ENCODE measurements at places on chromosomes 4 and X. TPM values are rescaled to one million over a fixed set of nuclear protein-coding genes. Genes with fewer than 3 reads are reported as not detected.
A peak's percentile ranks its signal among the peaks of the same experiment; 100 is the strongest.

The MAGIX gene
- 40.9 TPM for total RNA-seq

The IQCM gene
- total RNA-seq: not detected

The PFKFB1 gene
- total RNA-seq: 1.1 TPM

The PHEX gene
- 12.4 TPM for total RNA-seq

The NSG1 gene
- total RNA-seq: not detected

The FGA gene
- total RNA-seq: not detected

The TMPRSS11D gene
- total RNA-seq: not detected

The CXorf49 gene
- total RNA-seq: not detected

The DHRSX gene
- total RNA-seq: 28.5 TPM

The POU3F4 gene
- total RNA-seq: 0.25 TPM

The KCNE5 gene
- total RNA-seq: not detected

The SMARCA1 gene
- total RNA-seq: 70.3 TPM

The FRAS1 gene
- 26.8 TPM for total RNA-seq

The ADGRG4 gene
- under 0.01 TPM for total RNA-seq

The TGIF2LX gene
- not detected for total RNA-seq

The EXOSC9 gene
- total RNA-seq: 9.6 TPM

GRCh38 chrX:8377041-8377440 is 87.6 kb upstream of the VCX3B start:
- no peak for DNase-seq

GRCh38 chr4:110294165-110294564 is 95.8 kb upstream of the ELOVL6 start:
- no peak for DNase-seq

GRCh38 chr4:154642373-154643009 is 30.0 kb upstream of the FGG start:
- no peak for DNase-seq

- DNase-seq: peak; percentile 59
Observed at GRCh38 chr4:113292371-113293042, 243.1 kb downstream of the ANK2 start.

GRCh38 chrX:136867518-136867917 is 13.0 kb downstream of the RBMX start:
- DNase-seq: no peak

DNA sequence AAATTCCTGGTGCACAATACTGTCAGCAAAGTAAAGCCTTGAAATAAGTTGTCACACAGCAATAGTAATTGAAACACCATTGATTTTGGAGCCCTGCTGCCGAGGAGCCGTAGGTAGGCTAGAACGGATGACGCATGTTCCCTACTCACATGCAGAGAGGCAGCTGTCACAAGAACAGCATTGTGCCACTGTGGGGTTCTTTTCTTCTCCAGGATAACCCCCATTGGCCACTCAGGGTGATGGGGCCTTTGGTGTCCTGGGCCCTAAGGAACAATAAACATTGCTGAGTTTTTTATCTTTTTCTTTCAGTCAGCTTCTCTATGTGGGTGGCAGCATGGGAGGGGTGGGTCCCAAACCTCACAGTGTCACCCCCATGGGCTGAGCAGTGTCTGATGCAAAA is 542.3 kb downstream of the BCOR start:
- no peak for DNase-seq

DNA sequence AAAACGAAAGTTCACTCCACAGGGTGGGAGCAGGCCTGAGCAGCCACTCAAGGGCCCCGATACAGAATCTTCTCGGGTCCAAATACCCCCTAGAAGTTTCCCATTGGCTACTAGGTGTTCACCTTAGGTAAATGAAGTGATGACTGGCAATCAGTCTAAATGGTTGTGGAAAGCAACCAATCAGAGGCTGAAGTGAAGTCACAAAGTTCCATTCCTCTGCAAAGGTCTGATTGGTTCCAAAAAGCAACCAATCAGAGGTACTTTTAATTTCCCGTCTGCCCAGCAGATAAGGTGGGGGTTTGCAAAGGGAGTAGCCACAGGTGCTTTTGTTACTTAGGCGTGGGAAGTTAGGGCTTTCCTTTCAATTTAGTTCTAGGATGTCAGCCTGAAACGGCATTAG is 58.2 kb upstream of the NKAP start:
- DNase-seq: no peak

DNA sequence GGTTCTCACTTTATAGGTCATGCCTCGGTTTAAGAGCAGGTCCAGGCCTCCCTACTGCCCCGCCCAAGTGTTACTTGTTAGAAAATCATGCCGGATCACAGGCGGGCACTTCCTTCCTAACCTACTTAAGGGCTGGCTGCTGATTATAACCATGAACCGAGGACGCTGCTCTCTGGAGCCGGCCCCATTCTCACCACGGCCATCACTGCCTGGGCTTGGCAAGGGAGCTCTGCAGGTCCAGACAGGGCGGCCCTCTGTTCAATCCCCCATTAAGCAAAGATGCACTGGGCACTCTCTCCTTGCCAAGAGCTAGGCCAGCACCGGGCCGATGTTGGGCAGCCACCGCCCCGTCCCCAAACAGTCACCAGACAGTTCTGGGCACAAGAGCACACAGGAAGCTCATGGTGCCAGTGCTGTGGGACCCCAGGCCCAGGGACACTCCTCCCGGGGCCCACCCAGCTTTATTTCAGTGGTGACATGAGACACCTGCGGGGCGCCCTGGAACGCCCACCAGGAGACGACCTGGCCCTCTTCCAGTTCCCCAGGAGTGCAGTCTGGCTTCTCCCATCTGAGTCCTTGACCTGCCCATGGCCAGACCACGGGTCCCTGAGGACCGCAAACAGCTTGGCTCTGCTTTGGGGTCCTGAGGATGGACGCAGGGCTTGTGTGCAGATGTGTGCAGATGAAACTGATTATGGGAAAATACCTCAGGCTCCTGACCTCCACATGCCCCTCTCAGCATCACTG is 44.0 kb downstream of the ABLIM2 start:
- DNase-seq: no peak

- no peak for DNase-seq
Observed at GRCh38 chrX:52422884-52423283, 54.1 kb downstream of the XAGE2 start.

DNA sequence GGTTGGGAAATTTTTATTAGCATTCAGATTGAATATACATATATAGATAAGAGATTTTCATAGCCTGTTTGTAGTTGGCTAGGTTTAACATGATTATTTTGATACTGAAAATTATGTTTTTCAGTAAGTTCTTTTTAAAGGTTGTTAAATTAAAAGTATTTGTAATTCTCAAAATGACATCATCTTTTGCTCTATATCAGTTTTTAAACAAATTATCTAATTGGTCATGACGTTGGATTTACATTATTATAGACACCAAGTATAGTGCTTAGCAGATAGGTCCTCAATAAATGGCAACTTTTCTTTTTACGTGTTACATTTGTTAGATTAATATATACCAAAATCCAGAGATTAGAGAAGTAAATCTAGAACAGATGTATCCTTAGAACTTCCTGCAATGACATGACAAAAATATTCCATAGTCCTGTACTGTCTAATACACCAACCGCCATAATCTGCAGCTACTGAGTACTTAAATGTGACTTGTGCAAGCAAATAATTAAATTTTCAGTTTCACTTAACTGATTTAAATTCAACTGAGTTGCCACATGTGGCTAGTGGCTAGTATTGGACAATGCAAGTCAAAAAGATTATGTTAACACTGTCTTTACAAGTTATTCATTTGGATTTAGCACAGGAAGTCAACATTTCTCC is 1613.1 kb upstream of the TENM3 start:
- no peak for DNase-seq

GRCh38 chrX:102739657-102740056 is 19.1 kb downstream of the GPRASP3 start:
- DNase-seq: no peak

GRCh38 chr4:121096629-121097028 is 24.3 kb upstream of the NDNF start:
- no peak for DNase-seq

- DNase-seq: no peak
Observed at GRCh38 chrX:52504551-52504950, 8.9 kb downstream of the XAGE1A start.

DNA sequence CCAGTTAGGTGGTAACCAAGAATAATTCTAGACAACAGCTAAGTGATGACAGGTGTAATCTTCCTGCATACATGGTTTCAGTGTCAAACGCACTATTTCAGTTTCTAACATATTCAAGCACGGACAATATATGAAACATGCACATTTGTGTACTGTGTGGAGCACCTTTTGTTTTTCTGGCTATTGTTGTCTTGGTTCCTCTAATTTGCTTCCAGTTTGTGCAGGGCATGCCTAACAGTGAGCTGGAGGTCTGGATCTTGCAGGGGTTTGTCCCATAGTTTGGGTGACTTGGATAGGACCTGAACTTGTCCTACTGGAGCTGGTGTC is 70.5 kb upstream of the TBC1D9 start:
- no peak for DNase-seq

DNA sequence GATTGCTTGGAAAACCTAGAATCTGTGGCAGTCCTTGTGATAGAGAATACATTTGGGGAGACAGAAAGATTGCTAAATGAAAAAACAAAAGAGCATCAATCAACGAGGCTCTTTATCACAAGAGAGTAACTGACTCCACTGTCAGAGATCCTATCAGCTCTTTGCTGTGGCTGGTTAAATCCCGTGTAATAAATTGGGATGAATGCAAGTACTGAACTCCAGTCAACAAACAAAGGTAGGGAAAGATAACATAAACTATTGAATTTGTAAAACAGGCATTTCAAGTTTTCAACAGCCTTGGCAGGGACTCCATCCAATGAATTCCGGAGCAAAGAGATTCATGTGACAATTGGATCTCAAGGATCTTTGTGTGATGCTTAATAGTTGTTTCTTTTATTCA is 21.3 kb downstream of the MMRN1 start:
- DNase-seq: peak; percentile 14

DNA sequence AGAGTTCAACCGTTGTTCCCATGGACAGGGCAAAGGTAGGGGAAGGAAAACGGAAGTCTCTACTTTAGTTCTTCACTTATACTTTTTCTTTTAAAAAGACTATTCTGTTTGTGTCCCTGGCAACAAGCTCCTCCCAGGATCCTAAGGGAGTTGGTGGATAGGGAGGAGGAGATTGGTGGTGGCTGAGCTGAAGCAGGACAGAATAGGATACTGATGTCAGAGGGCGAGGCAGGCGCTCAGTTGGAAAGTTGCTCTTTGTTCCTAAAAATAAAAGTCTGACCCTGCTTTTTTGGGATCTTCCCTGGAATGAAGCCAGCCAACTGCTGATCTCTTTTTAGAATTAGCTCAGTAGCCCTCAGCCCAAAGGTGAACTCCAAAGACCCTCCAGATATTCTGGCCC is 104.7 kb downstream of the MGST2 start:
- no peak for DNase-seq

GRCh38 chrX:153568451-153569011 is 30.4 kb downstream of the CCNQ start:
- DNase-seq: no peak

DNA sequence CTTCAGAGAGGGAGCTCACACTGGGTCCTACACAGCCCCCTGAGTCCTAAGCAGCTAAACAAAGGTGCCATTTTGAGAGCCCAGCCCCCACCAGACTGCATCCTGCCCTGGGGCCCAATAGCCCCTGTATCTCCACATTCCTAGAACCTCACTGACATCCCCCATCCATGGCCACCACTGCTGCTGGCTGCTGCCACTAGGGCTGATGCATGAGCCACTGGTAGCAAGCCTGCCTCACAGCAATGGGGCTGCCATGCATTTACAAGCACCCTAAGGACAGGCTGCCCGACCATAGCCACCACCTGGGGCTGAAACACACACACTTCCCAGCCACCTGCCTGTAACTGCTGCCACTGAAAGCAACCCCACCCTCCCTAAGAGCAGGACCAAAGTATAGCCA is 26.5 kb upstream of the TRO start:
- DNase-seq: no peak

- no peak for DNase-seq
Observed at GRCh38 chr4:83613994-83614393, 78.1 kb downstream of the GPAT3 start.

- DNase-seq: no peak
Observed at GRCh38 chrX:63884821-63885790, 100.1 kb upstream of the ARHGEF9 start.

DNA sequence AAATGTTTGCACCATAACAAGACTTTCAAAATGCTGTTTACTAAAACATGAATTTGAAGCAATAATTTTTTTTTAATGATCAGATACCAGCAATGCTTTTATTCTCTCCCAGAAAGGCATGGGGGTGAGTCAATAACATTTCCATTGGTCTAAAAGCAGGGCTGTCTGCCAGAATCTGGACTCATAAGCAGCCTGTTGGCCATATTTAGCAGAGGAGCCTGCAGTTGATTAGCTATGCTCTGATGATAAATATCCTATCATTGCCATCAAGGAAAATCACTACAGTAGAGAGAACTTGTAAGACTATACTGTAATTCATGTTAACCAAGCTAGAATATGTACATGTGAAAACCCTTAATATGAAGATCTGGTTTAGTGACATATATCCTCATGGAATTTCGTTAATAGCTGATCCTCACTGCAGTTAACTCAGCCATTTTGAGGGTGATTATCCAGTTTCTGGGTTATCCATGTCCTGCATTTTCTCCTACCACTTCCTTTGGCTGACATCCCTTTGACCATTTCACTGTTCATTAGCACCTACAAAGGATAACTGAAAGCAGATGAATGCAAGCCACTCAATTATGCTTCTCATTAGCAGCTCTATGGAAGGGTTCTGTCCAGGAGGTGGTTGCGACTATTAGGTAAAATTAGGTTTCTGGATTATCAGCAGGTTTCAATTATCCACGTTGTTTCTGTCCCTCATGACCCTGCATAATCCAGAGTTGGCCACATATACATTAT is 72.9 kb upstream of the DIAPH2 start:
- no peak for DNase-seq

- DNase-seq: no peak
Observed at GRCh38 chrX:7983581-7983980, 56.4 kb upstream of the PNPLA4 start.

- no peak for DNase-seq
Observed at GRCh38 chr4:30757357-30757756, 37.2 kb downstream of the PCDH7 start.

GRCh38 chr4:146155152-146155724 is 20.3 kb upstream of the LSM6 start:
- DNase-seq: no peak

- no peak for DNase-seq
Observed at GRCh38 chr4:158837527-158838141, 68.8 kb downstream of the FNIP2 start.

- DNase-seq: no peak
Observed at GRCh38 chr4:119113033-119113655, 22.5 kb upstream of the MYOZ2 start.

DNA sequence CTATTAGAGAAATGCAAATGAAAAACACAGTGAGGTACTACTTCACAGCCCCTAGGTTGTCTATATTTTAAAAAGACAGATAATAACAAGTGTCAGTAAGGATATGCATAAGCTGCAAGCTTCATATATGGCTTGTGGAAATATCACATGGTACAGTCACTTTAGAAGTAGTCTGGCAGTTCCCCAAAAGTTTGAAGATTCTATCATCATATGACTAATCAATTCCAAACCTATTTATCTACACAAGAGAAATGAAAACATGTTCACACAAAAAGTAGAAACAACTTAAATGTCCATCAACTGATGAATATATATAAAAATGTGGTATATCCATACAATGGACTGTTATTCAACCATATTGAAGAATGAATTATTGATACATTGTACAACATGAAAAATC is 185.8 kb upstream of the STK26 start:
- DNase-seq: no peak

- no peak for DNase-seq
Observed at GRCh38 chr4:186190581-186191199, 677 bp upstream of the CYP4V2 start.

GRCh38 chr4:53557669-53558064 is 33.6 kb downstream of the LNX1 start:
- DNase-seq: no peak

- DNase-seq: no peak
Observed at GRCh38 chrX:17546356-17546755, 171.4 kb downstream of the NHS start.

Measured in thyroid gland (tissue), 4 donors.